Stimulated activated CD4-positive, alpha-beta T cell treated with anti-CD3 and anti-CD28 coated beads, Interleukin-1b, Interleukin-23, amount 100 ng/mL, for 24 hours (primary cell): ENCODE measurements at places on chromosomes 16 and 17.
A peak's percentile ranks its signal among the peaks of the same experiment; 100 is the strongest.

DNA sequence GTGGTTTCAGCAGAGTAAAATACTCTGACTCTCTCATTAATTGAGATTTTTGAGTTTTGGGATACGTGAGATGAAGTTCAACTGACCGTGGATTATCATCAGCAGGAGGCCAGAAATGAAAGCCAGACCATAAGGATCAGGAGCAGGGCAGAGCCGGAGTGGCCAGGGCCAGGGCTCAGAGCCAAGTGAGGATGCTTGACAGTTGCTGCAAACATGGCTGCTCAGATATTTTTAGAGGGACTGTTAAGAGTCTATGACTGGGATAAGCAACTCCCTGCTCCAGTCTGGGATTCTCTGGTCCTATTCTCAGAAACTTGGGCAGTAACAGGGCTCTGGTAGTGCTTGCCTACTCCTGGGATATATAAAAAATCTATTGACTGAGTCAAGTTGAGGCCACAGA is 17.6 kb upstream of the CDH13 start:
- no peak for DNase-seq

GRCh38 chr17:39706921-39707337 is 7.1 kb downstream of the ERBB2 start:
- no peak for DNase-seq

DNA sequence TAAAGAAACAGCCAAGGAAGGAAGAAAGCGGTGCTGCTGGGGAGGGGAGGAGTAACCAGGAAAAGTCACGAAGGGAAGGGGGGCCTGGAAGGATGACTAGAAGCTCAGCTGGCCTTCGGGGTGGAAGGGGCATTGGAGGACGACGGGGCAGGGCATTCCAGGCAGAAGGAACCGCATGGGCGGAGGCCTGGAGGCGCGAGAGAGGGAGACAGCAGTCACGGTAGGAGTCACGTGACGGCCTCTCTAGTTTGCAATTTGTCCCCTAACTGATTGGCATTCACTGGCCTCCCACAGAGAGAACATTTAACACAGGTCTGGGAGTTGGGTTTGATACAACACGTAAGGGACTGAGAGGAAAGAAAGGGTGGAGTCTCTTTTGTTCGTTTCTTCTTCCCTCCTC is 63.9 kb downstream of the RTN4RL1 start:
- no peak for DNase-seq

DNA sequence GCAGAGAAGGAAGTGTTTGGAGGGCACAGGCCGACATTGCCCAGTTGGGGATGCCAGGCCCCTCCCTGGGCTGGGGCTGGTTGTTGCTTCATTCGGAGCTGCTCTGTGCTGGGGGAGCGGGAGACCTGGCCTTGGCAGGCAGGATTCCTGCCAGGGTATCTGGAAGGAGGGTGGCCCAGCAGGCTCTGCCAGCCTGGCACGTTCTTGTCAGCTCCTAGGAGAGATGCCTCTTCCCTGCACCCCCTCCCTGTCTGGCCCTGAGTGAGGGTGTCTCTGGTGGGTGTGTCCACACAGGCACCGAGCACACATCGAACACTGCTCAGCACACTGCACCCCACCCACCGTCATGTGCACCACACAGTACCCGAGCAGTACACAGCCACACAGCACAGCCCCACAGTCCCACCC is 35.2 kb downstream of the ARHGAP23 start:
- DNase-seq, result no peak

DNA sequence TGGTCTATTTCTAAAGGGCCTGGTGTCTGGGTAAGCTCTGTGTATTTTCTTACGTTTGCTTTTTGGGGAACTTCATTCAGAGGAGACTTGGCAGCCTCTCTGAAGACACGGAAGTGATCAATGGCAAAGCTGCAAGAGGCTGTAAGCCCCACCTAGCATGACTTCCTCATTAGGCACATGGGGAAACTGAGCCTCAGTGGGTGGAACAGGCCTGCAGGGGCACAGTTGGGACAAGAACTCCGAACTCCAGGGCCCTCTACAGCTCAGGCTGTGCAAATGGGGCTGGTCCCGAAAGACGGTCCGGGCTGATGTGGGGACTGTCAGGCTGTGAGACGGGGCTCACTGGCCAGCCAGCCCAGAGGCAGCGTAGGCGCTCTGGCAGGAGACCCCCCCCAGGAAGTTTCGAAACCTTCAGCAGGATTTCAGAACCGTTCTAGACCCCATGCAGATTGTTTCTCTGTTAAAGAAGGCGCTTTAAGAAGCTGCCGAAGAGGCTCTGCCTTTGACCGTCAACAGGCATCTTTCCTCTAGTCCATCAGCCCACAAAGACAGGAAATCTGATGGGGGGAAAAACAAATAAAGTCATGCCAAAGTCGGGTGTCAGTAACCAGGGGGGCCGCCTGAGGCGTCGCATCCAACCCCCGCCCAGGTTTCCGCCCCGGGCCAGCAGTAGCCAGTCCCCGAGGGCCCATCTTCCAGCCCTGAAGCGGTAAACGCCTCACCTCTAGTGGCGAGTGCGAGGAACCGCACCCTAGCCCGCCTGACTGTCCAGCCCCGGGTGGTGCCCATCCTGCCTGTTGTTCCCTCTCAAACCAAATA is 79.8 kb upstream of the TBC1D3K start:
- DNase-seq, result peak; percentile 19

- no peak for DNase-seq
These were observed 53.9 kb upstream of the CHMP6 start for GRCh38 chr17:80937462-80938381.

DNA sequence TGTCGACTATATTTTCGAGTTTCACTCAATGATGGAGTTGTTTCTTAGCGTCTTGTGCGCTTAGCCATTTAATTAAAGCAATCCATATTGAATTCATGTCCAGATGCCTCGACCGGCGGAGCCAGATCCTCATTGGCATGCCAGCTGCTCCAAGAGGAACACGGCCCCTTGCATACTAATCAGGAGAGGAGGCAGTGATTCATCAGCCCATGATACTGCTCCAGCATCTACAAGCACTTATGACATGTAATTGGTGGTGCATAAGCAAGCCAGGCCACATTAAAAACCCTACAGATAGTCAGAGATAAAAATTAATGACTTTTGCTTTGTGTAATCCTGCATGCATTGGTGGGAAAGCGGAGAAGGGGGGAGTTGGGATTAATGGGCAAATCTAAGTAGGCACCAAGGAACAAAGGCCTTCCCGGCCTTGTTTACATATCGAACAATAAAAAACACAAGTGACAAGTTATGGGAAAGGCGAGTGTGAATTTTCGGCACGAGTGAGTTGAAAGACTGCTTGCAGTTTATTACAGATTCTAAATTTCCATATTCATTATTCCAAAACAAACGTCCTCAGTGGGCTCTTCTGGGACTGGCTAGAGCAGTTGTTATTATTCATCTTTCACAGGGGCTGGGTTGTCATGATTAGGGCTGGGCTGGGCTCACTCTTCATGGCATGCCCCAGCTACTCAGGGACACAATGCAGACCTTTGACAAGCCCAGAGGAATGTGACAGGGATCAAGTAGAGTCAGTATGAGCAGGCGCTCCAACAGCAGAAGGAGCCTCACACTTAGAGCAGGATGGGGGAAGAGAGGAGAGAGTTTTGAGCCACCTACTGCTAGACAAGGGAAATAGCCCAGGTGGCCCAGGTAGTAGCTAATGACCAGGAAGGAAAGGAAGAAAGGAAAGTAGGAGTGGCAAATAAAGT is 281.7 kb upstream of the ZFHX3 start:
- no peak for DNase-seq

GRCh38 chr17:48549914-48550501 is 5.1 kb upstream of the HOXB2 start:
- no peak for DNase-seq

- DNase-seq, result no peak
These were observed 25.7 kb upstream of the ANKRD40CL start for GRCh38 chr17:50793007-50793406.

GRCh38 chr17:6669479-6670212 is 18.1 kb downstream of the C17orf100 start:
- no peak for DNase-seq

DNA sequence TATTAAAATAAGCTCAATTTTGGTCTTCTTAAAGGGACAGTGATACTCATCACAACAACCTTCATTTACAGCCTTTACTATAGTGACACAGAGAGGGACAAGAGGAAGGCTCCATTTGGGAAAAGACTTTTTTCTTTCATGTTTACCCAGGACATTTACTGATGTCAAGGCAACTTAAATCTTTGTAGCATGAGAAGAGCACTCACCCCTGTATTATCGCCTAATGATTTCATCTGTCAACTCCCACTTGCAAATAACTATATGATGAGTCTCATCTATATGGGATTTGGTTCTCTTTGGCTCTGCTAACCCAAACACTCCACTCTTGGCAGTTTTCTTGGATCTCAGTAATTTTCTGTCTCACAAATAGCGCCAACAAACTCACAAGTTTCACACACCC is 24.1 kb downstream of the BLMH start:
- DNase-seq, result no peak

- no peak for DNase-seq
These were observed 51.7 kb upstream of the NOL11 start for GRCh38 chr17:67666028-67666427.

- no peak for DNase-seq
These were observed 12.7 kb upstream of the CD300LD start for GRCh38 chr17:74604761-74605160.

DNA sequence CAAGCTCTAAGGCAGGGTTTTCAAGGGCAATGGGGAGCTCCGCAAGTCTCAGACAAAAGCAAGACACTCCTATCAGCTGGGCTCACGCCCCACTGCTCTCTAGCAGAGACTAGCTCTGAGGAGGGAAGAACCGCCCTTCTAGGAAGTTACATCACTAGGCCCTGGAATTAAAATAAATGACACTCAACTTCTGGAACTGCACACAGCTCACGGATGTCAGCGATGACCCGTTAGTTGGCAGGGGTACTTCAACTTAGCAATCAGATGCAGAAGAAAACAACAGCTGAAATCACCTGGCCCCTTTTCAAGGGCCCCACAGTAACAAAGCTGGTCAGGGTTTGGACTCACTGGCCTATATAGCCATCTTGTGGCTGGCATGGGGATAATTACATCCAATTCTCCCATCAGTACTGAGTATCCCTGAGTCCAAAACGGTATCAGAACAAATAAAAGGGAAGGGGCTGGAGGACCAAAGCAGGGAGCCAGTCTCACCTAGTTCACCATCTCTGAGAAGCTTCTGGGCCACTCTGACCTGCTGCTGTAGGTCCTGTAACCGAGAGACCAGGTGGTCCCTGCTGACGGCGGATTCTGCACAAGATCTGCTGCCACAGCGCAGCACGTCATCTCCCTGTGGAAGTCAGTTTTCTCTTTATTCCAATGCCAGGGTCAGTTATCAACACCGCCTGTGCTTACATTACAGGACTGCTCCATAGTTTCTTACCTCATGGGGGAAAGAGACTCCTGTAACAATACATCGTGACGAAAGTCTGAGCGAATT is 22.2 kb downstream of the SERPINF1 start:
- DNase-seq, result no peak

DNA sequence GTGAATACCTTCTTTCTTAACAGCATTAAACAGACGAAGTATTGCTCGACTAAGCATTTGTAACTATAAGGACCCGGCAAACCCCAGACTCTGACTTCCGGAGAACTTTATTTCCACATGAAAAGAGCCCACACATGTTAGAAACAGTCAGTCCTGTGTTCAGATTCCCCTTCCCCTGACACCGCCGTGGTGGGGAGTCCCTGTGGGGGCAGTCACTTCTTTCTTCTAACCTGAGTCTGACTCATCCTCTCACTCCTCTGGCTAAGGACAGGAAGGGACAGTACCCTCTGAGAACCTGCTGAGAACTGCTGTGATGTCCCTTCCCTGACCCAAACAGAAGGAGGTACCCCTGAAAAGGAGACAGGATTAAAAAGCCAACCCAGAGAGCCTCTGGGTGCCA is 165.1 kb downstream of the XYLT1 start:
- no peak for DNase-seq

DNA sequence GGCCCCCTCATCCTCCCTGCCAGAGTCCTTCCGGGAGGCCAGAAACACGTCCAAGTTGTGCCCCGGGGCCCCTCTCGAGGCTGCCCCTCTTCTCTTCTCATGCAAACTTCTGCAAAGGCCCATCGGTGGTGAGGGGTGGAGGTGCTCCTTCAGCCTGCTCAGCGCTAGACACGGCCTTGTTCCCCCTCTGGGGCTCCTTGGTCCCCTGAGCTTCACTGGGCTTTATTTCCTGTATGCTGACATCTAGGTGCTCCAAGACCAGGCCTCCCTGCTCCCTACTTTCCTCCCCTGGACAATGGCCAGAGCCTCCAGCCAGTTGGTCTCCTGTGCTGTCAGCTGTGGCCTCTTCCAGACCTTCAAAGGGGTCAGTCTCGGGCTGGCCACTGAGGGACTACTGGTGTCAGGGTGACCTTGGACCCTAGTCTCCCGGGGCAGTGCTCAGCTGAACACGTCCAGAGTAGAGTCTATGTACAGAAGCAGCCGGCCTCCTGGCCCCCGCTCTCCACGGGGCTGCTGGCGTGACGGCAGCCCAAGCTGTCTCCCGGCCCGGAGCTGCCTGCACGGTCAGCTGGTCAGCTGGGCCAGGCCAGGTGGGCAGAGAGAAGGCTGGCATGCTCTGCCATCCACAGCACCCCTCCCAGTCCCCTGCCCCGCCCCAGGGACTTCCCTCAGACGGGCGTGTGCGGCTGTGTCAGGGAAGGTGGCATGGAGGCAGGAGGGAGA is 1.7 kb upstream of the PRR35 start:
- no peak for DNase-seq

- DNase-seq, result no peak
These were observed 732 bp downstream of the TNRC6A start for GRCh38 chr16:24729951-24730815.

GRCh38 chr17:6711081-6711674 is 2.0 kb downstream of the SLC13A5 start:
- DNase-seq, result no peak

GRCh38 chr17:8147141-8147804 is 4.9 kb downstream of the PER1 start:
- no peak for DNase-seq

- no peak for DNase-seq
These were observed 672.5 kb upstream of the KIF2B start for GRCh38 chr17:53150101-53150698.

- peak; percentile 65 for DNase-seq
These were observed 10.6 kb upstream of the TERF2 start for GRCh38 chr16:69396187-69397061.

DNA sequence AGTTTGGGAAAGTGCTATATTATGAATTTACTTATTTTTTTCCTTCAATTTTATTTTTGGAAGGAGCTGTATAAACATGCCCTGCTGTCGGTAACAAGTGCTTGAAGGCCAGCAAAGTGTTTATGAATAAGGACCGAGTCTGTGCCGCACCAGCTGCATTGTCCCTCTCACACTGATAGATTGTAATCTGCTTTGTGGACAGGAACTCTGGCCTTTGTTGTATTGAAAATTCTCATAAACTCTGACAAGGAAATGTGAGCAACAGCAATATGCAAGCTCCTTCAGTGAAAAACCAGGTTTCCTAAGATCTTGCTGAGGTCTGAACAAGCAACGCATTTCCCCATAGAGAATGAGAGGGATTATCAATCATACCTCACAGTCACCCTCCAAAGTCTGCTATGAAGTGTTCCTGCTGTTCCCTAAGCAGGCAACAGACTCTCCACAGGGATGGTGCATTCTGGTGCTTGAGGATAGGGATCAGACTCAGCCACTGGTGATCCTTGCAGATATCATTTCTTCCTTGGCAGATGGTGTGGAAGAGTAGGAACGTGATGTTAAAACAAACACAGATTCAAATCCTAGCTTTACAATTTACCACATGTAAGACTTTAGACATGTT is 109.6 kb downstream of the KCNJ2 start:
- no peak for DNase-seq

- DNase-seq, result no peak
These were observed 7.6 kb downstream of the SYT17 start for GRCh38 chr16:19175492-19176262.

- no peak for DNase-seq
These were observed 54.9 kb downstream of the BEAN1 start for GRCh38 chr16:66481943-66482390.
